Neuronal stem cell (in vitro differentiated cells): ENCODE measurements at places on chromosomes 12 and 14.

DNA sequence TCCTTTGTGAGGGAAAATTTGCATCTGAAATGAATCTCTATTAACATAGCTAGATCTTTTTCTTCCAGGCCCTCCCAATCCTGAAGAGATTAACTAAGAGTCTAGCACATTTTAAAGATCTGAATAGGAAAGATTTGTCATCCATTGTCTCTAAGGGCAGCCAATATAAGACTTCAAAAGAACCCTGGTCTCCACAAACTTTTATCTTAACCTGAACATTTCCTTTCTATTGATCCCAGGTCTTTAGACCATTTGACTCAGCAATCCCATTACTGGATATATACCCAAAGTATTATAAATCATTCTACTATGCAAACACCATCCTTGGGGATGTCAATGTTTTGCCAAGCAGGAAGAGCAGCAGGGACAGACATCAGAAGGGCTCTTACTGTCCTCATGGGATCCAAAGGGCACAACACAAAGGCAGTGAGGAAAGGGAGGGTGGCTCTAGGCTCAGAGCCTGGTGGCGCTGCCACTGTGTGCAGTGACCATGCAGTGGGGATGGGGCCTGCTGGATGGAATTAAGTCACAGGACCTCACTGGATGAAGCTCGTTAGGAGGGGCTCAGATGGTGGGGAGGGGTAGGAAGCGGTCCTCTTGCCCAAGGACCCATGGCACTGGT, 12.7 kb upstream of the BDKRB2 start:
- no peak for DNase-seq

DNA sequence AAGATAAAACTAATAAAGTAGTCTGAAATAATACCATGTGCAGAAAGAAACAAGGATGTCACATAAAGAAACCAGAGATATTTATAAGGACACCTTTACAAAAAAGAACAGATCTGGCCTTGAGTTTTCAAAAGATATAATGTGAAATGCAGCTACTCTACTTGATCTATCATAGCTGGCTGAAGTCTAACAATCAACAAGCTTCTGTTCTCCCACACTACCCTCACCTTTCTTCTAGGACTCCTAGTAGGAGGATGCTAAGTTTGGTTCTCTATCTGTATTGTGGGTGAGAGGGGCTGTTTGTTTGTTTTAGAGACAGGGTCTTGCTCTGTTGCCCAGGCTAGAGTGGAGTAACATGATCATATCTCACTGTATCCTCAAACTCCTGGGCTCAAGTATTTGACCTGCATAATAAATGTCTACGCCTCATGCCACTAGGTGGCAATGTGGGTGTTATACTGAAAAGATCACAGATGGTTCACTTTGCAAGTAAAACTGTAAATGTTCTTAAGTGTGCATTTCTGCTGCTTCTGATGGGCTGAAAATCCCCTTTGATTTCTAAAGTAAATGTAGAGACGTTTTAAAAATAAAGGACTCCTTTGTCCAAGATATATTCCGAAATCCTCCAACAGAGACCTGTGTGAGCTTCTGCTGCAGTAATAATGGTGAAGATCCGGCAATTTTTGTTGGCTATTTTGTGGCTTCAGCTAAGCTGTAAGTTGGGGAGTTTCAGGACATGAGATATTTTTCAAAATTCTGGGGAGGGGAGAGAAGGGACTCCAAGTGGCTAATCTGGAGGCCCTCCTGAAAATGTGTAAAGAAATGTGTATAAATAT, 269.3 kb downstream of the DAD1 start:
- DNase-seq, result no peak

GRCh38 chr12:110689281-110690126, 589 bp upstream of the HVCN1 start:
- peak; percentile 57 for DNase-seq

DNA sequence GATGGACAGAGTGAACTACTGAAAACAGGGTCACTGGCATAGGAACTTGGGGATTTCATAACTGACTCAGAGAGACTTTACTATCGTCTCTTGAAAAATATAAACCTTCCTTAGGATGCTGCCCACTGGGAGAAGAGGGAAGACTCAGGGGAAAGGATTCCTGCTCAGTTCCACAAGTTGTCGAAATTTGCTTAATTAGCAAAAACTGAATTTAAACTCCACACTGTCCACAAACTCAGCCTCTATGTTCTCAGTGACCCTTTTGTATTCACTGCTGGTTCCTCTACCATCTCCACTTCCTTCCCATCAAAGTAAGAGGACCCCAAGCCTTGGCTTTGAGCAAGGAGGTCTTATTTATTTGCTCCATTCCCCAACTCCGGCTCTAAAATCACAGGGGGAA, 7.2 kb upstream of the MYL6B start:
- no peak for DNase-seq

- DNase-seq, result no peak
Observed at GRCh38 chr12:29396774-29397173, 15.8 kb upstream of the ERGIC2 start.
